Activated T-helper 17 cell treated with anti-CD3 and anti-CD28 coated beads, Interleukin-2, amount 50 U/mL, for 72 hours (primary cell): ENCODE measurements at places on chromosomes 6 and 20.

- ATAC-seq, result no peak
Measured at GRCh38 chr6:170206317-170206621, 84.6 kb downstream of the DLL1 start.

GRCh38 chr20:11117808-11118528, 444.2 kb upstream of the JAG1 start:
- ATAC-seq, result no peak

DNA sequence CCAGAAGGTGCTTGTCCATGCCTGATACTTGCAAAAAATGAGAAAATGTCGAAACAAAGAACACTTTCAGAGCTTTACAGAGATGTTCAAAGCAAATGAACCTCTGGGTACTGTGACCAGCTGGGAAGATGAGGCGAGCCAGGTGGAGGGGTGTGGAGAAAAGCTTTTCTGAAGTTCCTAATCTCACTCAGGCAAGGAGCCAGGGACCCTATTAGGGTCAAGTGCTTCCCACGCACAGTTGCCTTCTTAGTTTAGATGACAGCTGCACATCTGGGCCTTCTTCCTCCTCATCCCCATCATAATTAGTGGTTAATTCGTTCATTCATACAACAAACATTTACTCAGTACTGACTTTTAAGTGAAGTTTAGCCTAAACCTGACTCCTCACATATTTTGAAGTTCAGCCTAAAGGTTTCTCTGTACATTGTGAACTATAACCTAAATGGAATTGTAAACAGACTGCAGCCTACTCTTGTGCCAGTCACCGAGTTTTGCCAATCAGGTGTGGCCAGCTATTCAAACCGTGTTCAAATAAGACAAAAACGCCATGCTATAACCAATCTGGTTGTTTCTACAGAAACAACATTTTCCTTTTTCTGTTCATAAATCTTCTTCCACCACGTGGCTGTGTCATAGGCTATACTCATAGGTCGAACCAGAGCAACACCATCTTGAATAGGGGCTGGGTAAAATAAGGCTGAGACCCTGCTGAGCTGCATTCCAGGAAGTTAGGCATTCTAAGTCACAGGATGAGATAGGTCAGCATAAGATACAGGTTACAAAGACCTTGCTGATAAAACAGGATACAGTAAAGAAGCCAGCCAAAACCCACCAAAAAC, 19.3 kb upstream of the AHCY start:
- no peak for ATAC-seq

DNA sequence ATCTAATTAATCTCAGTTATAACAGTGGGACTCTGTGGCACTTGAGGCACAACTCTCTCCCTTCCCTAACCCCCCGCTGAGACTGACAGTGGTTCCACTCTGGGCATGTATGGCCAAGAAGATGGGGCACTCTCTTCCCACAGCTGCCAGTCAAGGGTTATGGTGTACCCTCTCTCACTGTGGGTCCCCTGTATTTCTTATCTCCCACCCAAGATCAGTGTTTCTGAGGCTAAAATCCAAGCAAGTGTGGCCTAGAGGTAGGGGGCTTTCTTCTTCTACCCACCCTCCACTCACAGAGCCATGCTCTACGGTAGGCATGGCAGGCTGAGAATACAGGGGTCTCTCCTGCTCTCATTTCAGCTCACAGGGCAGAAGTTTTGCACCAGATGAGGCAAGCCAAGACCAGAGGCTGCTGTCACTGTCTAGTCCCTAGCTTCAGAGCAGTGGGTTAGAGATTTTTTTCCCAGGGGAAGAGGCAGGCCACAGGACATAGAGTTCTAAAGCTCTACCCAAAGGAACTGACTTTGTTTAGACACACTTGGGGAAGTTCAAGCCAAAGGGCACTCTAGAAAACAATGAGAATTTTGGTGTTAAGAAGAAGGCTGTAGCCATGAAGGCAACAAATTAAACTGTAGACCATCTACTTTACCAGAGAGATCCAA, 31.7 kb upstream of the HINT3 start:
- no peak for ATAC-seq

DNA sequence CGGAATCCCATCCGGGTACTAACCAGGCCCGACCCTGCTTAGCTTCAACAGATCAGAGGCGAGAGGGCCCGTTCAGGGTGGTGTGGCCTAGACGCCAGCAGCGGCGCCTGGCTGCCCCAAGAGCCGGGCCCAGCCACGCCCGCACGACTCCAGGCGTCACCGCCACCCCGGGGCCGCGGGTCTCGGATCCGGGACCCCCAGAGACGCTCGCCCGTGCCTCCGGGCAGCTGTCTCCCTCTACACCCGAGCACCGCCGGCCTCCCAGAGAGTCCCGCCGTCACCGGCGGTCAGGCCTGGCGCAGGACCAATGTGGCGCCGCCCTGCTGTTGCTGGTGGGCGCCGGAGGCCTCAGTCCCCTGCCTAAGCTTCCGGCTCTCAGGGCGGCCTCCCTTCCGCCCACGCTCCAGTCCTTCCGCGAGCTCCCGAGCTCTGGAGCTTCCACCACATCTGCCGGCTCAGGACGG, 441.2 kb upstream of the DEFB115 start:
- no peak for ATAC-seq

- no peak for ATAC-seq
Measured at GRCh38 chr6:100311707-100312251, 152.9 kb downstream of the SIM1 start.

GRCh38 chr6:81863123-81863522, 110.6 kb upstream of the TENT5A start:
- ATAC-seq, result no peak

GRCh38 chr6:125356884-125357283, 55.1 kb upstream of the HDDC2 start:
- no peak for ATAC-seq
